ENCODE measurements at places on chromosomes 6 and 20. TPM values are rescaled to one million over a fixed set of nuclear protein-coding genes. Genes with fewer than 3 reads are reported as not detected.
A peak's percentile ranks its signal among the peaks of the same experiment; 100 is the strongest.

PRKN gene
- 28.8 TPM for total RNA-seq

THBD gene
- 22.4 TPM for total RNA-seq

THEMIS gene
- total RNA-seq, result 2.1 TPM

DNA sequence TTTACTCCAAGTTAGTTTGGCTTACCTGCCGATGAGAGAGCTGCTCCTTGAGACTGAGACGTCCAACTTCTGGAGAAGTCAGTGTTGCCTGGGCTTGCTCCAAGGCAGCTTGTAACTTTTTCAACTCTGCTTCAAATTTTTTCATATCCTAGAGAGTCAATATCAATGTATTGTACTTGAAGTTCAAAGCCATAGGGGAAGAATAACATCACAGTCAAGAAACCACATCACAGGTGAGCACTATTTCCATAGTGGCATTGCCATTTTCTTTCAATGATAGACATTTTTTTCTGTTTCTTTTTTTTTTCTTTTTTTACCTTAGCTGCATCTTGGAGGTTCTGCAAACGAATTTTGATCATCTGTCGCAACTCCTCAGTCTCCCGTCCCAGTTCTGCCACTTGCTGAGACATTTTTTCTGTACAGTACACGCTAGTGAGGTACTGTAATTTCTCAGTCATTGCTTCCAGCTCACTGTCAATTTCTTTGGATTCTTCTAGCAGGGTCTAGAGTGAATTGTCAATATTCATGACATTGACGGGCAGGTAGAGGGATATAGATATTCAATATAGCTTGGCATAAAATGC lies 326.7 kb downstream of the SYNE1 start:
- no peak for DNase-seq

GRCh38 chr6:133916650-133917151 lies 27.8 kb downstream of the TCF21 start:
- peak; percentile 98 for DNase-seq

DNA sequence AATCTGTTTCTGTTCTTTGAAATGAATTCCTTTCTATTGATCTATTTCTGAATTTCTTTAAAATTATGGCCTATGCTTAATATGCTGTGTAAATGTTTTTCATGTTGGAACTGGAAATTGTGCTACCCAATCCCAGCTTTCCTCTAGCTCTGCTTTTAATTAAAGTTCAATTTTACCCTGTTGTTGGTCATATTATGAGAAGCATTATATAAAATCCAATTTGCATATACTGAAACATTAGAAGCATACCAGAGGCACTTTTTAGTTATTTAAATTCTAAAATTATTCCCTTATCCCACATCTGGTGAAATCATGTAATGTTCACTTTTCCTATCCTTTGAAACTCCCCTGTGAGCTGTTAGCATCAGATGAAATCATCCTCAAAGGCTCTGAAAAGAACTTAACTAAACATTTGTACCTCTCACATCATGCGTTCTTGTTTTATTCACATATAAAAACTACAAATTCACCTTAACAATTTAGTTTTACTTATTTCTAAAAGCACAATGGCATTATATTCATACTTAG lies 160.6 kb upstream of the COL21A1 start:
- DNase-seq, result no peak

- no peak for DNase-seq
Observed at GRCh38 chr20:23302386-23302785, 48.2 kb upstream of the NXT1 start.

DNA sequence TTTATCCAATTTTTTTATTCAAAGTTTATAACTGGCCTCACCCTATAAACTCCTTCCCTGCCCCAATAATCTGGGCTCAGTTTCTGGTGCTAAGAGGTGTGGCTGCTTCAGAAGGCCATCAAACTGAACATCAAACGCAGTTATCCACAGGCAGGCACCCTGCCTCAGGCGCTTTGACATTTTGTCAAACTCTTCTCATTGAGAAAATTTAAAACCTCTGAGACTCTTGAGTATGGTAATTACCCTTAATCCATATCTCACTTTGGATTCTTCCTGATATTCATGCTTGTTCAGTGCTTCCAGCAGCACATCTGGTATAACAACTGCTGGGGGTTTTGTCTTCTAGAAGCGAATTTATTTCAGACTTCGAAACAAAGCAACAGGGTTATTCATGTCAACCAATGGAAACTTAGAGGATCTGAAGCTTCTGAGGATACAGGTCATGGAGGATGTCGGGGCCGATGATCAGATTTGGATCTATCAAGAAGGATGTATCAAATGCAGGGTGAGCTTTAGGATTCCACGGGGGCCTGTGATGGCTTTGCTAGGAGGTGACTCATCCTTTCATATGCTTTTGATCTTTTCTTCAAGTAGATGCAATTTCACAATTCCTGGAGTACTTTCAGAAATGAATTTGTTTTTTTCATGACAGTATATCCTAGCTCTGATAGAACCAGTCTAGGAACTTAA lies 68.2 kb downstream of the RTN4IP1 start:
- DNase-seq, result no peak

DNA sequence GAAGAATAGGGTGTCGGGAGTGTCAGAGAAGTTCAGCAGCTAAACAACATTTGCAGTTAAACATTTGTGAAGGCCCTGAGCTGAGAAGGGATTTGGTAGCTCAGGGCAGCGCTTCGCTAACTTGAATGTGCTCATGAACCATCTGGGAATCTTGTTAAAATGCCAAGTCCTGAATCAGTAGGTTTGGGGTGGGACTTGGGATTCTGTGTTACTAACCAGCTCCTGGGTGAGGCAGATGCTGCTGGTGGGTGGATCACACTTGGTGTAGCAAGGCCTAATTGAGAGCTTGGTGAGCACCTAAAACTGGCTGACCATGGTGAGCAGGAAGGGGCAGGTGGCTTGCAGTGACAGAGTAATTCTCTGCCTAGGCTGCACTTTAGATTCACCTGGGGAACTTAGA lies 5.9 kb downstream of the PTPRA start:
- no peak for DNase-seq

DNA sequence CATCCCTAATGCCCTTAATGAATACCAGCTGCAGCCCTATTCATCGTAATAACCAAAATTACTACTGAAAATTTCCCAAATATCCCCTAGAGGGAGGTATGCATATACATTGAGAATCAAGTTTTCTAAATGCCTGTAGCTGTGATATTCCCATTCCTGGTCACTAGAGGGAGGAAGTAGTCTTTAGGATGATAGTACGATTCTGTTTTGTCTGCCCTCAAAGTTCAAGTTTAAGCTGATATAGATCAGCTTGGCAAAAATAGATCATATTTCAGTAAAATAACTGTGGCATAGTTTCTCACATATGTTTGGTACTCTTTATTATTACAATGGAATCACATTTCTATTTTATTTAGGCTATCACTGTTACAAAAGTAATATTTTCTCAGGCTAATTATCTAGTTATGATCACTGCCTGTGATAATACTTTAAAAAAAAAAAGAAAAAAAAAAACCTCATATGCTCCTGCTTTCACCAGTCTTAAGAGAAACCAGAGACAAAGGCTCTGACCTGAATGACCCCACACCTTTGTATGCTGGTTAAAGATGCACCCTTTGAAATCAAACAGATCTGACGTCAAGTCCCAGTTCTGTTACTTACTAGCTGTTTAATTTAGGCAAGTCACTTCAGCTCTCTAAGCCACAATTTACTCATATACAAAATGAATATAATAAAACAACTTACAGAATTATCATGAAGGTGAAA lies 11.0 kb downstream of the TSPYL1 start:
- DNase-seq, result no peak

Data from testis (tissue), 5 donors.